ENCODE measurements at places on chromosomes 6 and 20.

- DNase-seq, result no peak
Measured at GRCh38 chr20:40687384-40688128, 1.5 kb downstream of the MAFB start.

GRCh38 chr6:94570581-94570980, 1006.8 kb upstream of the MANEA start:
- DNase-seq, result no peak

DNA sequence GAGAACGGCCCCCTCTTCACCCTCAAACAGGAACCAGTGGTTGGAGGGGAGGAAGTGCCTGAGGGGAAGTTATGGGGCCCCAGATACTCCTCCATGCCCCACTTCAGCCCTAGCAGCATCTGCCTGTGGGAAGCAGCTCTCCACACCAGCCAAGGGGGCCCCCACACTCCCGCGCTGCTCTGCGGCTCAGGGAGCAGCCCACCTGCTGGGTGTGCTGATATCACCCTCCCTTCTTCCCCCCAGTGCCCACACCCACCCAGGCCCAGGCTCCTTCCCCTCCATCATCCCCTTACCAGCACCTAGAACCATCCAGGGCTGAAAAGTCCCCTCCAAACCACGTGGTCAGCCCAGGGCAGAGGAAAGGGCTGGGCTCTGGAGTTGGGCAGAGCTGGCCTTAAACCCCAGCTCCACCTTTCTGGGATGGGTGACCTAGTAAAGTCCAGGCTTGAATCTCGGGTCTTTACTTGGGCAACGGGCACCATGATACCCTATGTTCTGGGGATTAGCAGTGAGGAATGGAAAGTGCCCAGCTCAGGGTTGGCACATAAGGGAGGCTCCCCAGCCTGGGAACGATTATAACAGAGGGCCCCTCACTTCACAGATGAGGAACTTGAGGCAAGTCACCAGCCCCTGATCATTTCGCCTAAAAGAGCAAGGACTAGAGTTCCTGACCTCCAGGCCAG, 663 bp downstream of the LST1 start:
- DNase-seq, result peak; percentile 53

- DNase-seq, result peak; percentile 53
Measured at GRCh38 chr6:137975188-137975940, 108.3 kb downstream of the TNFAIP3 start.

- no peak for DNase-seq
Measured at GRCh38 chr6:16105854-16106253, 23.0 kb upstream of the MYLIP start.

- DNase-seq, result no peak
Measured at GRCh38 chr6:51184046-51184445, 365.4 kb downstream of the TFAP2B start.

DNA sequence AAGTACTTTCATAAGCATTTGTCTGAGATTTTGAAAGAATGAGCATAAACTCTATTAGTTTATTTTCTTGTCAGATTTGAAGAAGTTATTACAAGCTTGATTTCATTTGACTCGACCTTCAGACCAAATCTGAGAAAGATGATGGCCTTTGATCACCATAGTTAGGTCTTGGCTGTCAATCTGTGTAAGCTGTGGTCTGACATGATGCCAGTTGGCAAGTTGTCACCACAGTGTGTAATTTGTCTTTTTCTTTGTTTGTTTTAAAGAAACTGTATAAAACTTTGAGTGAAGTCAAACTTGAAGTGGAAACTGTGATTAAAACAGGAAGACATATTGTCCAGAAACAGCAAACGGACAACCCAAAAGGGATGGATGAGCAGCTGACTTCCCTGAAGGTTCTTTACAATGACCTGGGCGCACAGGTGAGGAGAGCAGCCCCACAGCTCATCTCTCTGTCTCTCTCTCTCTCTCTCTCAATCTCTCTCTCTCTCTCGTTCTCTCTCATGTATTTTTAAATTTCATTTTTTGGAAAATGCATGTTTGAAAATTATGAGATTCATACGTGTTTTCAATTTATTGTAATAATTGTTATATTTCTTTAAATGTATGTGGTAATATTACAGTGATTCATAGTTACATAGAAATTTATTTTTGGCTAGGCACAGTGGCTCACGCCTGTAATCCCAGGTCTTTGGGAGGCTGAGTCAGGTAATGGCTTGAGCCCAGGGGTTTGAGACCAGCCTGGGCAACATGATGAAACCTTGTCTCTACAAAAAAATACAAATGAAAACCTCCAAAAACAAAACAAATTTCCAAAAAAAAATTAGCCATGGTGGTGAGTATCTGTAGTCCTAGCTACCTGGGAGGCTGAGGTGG, 208.1 kb downstream of the UTRN start:
- no peak for DNase-seq

- peak; percentile 58 for DNase-seq
Measured at GRCh38 chr6:34912715-34913464, 23.8 kb downstream of the ANKS1A start.

- no peak for DNase-seq
Measured at GRCh38 chr6:16849988-16850680, 88.9 kb upstream of the ATXN1 start.

GRCh38 chr6:30720738-30721197, 616 bp downstream of the TUBB start:
- peak; percentile 42 for DNase-seq

- no peak for DNase-seq
Measured at GRCh38 chr6:49406250-49406970, 56.6 kb downstream of the MMUT start.

DNA sequence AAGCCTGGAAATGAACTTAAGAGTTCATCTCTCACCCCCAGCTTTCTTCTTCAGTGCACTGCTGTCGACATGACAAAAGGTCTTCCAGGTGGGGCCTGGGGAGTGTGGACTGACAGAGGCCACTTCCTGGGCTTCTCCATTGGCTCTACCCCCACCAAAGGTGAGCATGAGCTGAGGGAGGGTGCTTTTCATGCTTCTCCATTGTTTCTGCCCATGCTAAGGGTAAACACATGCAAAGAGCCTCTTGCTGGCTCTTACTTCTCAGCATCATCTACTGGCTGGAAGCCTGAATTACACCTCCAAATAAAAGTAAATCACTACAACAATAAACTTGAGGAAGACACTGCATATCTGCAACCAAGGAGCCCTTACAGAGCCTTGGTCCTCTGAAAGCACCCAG, 227.2 kb downstream of the EPM2A start:
- no peak for DNase-seq

DNA sequence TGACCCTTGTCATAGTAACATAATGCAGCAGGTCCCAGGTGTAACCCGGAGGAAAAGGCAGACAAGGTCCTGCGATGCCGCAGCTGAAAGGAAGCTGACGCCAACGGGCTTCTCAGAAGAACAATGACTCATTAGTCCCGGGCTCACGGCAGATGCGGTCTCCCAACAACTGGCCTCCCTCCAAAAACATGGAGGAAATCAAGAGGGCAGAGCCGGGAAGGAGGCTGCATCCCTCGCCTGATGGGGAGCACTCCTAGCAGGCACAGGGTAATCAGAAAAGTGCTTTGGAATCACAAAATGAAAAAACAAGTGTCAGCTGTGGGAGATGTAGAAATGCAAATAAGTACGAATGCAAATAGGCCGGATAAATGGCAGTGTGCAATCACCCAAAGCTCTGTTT, 165.2 kb upstream of the AGPAT4 start:
- no peak for DNase-seq

DNA sequence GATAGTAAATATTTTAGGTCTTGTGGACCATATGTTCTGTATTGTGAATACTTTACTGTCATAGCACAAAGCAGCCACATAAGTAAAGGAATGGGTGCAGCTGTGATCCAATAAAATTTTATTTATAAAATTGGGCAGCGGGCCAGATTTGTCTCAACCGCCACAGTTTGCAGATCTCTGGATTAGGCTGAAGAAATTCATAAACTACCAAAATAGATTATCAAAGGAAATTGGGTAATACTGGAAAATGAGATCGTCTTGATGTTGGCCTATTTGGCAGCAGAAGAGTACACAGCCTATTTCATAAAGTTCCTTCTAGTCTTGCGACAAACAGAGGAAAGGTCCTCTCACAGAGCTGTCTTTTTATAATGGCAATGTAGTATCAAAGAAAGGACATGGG, 69.8 kb downstream of the DZANK1 start:
- DNase-seq, result no peak

DNA sequence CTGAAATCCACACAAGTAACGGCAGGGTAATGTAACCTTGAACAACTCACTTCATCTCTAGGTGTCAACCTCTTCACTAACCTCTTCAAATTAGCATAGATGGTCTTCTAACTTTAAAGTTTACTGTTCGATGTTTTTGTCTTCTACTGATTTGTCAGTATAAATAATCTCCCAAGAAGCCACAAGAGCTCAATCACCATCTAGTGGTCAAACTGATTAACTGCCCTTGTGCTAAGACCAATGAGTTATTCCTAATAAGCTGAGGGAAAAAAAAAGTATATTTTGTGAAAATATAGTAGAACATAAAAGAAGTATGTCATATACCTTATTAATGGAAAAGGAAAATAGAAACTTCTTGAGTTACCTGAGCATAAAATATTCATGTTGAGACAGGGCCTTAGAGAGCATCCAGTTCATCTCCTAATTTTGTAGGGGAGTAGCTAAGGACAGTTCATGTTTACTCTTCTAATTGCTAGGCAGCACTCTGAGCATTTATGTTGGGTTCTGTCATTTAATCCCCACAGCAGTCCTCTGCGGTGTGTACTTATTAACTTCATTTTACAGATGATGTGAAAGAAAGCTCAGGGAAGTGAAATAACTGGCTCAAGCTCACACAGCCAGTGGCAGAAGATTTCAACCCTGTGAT, 317.1 kb downstream of the ESR1 start:
- no peak for DNase-seq

- DNase-seq, result no peak
Measured at GRCh38 chr6:118591897-118592296, 43.8 kb downstream of the PLN start.

- no peak for DNase-seq
Measured at GRCh38 chr6:5562277-5562676, 301.0 kb downstream of the FARS2 start.

GRCh38 chr6:20332441-20333006, 69.2 kb upstream of the E2F3 start:
- DNase-seq, result no peak
